ENCODE measurements at places on chromosomes 11 and 22.

- DNase-seq = peak; percentile 52
These were observed 1.1 kb downstream of the MB start for GRCh38 chr22:35616043-35616442.

DNA sequence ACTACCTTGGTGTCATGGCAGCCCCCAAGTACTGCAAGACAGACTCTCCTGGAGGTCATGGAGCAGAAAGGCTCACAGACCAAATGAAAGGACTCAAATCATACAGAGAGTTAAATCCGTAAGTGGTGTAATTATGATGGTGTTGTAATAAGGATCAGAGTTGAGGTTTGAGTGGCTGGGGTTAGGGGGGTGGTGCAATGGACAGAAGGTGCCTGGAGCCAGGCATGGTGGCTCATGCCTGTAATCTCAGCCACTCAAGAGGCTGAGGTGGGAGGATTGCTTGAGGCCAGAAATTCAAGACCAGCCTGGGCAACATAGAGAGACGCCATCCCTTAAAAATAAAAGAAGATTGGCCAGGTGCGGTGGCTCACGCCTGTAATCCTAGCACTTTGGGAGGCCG, 18.7 kb downstream of the ART5 start:
- no peak for DNase-seq

DNA sequence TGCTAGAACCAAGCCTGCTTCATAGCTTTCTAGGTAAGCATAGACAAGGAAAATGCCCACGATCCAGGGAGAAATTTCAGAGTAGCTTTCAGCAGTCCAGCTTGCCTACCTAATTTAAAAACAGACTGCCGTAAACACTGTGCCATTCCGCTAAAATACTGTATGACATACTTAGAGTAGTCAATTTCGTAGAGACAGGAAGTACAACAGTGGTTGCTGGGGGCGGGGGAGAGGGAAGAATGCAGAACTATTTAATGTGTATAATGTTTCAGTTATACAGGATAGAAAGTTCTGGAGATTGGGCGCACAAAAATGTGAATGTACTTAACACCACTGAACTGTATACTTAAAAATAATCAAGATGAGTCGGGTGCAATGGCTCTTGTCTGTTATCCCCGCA, 56.7 kb downstream of the C11orf58 start:
- no peak for DNase-seq

GRCh38 chr11:3130269-3131071, 34.6 kb downstream of the OSBPL5 start:
- DNase-seq = peak; percentile 40

- no peak for DNase-seq
These were observed 17.1 kb upstream of the TOLLIP start for GRCh38 chr11:1326435-1327063.
